Left hindlimb (tissue), 1 donor: ENCODE measurements at places on chromosomes 6 and 20.
A peak's percentile ranks its signal among the peaks of the same experiment; 100 is the strongest.

DNA sequence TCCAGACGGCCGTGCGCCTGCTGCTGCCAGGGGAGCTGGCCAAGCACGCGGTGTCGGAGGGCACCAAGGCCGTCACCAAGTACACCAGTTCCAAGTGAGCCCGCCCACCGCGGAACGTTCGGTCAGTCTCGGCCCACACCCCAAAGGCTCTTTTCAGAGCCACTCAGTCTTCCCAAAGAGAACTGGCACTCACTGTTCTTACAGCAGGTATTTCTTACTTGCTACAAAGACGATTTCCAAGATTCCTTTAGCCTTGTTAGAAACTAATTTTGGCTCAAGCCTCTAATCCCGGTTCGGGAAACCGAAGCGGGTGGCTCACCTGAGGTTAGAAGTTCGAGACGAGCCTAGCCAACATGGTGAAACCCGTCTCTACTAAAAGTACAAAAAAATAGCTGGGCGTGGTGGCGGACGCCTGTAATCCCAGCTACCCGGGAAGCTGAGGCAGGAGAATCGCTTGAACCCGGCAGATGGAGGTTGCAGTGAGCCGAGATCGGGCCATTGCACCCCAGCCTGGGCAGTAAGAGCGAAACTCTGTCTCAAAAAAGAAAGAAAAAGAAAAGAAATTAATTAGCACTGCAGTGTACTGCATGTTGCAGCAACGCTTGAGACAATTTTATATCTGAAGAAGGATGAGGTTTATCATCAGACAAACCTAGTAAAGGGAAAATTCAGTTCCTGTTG lies 73.1 kb downstream of the OR2B2 start:
- DNase-seq, result peak; percentile 77

DNA sequence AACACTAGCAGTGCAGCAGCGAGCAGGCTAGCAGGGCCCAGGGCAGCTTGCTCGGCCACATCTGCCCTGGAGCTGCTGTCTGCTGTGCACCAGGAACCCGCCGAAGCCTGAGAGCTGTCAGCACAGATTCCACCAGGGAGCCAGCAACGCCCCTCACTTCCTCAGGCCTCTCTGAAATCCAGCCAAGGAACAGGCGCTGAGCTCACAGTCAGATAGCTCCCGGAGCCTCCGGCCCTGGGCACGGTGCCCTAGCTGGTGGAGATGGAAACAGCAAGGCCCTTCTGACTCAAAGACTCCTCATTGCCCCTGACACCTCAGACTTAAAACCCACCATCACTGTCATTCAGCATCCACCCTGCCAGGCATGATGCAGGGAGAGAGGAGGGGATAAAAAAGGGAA lies 839.4 kb downstream of the MAFB start:
- DNase-seq, result peak; percentile 92

DNA sequence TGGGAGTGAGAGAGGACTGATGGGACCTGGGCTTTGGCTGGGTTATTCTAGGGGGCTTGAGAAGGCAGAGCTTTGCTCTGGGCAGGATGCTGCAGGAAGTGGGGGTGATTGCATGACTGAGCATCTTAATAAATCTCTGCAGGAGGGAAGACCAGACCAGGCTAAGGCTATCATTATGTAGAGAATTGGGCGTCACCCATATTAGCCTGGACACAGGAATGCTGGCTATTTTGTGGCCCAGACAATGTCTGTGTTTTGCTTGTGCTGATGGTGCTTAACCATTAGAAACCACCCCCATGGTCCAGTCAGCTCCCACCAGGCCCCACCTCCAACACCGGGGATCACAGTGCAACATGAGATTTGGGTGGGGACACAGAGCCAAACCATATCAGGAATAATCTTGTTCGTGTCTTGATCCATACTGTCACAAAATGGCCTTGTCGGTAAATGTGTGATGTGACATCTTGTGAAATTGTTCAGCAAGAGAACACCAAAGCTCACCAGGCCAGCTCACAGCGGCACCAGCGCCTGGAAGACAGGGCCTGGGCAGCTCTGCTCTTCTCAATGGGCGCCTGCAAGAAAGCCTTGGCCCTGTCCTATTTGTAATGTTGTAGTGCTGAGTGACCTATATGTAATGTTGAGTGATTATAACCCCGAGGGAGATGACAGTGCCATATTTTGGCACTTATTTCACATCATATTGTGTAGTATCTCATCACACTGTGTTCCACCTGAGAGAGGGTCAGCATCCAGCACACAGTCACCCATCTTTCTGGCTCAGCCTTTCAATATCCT lies 211.8 kb downstream of the QKI start:
- no peak for DNase-seq

GRCh38 chr6:48397887-48398286 lies 286.9 kb upstream of the PTCHD4 start:
- DNase-seq, result no peak

GRCh38 chr6:52015953-52016352 lies 71.5 kb downstream of the PKHD1 start:
- DNase-seq, result no peak

GRCh38 chr20:34318609-34319443 lies 15.7 kb upstream of the AHCY start:
- DNase-seq, result no peak

DNA sequence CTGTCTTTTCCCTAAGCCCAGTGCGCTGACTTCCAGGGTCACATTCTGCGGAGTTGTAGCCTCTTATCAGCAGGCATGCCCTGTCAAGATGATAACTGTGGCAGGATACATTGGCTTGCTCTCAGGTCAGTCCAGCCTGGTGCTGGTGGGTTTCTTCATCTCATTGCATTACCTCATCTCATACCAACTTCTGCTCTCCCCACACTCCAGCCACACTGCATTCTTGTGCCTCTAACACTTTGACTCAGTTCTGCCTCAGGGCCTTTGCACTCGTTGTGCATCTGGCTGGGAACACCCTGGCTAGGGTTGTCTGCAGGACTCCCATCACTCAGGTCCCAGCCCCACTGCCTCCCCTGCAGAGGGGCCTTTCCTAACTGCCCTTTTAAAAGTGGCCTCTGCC lies 110.3 kb upstream of the BACH2 start:
- DNase-seq, result no peak

DNA sequence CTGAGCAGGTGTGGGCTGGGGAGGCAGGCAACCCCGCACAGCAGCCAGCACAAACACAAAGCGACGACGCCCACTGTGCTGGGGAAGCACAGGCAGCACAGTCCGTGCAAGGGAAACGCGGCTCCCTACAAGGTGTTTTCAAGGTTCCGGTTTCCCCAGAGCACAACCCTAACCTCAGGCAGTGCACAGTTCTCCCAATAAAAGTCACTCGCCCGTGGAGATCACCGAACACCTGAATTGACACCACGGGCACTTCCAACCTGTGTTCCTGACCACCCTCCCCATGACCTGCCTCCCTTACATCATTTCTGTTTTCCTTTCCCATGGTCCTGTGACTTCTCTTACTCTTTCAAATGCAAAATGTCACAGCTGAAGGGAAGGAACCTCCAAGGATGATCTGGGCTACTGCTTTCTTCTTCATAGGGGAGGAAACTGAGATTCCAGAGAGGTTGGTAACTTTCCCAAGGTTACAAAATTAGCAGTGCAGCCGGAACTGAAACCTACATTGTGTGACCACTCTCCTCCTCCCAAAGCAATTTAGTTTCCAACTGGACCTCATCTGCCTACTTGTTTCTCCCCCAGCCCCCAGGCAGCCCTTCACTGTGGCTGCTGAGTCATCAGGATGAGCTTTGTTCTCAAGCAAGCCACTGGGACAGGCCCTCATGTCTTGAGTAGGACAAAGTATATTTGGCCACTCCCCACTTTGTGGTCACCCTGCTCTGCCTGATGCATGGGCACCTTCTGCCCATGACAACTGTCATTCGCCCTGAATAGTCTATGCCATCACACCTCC lies 125.3 kb downstream of the ATXN1 start:
- no peak for DNase-seq

DNA sequence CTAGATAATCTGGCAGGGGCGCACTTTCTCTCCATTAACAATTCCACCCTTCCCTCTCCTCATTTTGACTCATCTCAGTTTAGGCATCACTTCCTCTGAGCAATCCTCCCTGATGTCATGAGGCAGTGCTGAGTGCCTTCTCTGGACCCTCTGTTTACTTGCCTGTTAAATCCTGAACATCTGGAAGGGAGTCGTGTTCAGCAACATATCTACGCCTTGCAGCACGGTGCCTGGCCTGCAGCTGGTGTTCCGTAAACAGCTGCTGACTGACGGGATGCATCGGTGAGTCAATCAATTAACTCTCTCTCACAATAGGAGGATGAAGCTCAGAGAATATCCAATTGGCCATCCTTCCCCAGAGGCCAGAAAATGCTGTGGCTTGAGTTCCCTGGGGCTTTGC lies 613.5 kb downstream of the PTPRT start:
- no peak for DNase-seq

GRCh38 chr6:18473755-18474154 lies 86.6 kb downstream of the RNF144B start:
- no peak for DNase-seq

GRCh38 chr6:125764121-125764671 lies 14.8 kb downstream of the HEY2 start:
- DNase-seq, result no peak

- no peak for DNase-seq
Measured at GRCh38 chr6:20763296-20763695, 229.0 kb downstream of the CDKAL1 start.

DNA sequence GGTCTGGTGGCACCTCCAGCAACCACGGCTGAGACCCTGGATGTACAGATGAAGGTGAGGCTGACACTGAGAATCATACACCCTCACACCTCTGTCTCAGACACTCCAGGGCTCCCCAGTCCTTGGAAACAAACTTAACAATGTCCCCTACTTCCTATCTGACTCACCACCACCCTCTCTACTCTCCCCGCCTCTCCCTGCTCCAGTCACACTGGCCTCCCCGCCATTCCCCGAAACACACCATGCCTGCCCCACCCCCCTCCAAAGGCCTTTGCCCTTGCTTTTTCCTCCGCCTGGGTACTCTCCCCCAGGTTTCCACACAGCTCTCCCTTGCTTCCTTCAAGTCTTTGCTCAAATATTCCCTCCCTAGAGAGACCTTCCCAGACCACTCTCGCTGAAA lies 16.3 kb downstream of the BPI start:
- no peak for DNase-seq

DNA sequence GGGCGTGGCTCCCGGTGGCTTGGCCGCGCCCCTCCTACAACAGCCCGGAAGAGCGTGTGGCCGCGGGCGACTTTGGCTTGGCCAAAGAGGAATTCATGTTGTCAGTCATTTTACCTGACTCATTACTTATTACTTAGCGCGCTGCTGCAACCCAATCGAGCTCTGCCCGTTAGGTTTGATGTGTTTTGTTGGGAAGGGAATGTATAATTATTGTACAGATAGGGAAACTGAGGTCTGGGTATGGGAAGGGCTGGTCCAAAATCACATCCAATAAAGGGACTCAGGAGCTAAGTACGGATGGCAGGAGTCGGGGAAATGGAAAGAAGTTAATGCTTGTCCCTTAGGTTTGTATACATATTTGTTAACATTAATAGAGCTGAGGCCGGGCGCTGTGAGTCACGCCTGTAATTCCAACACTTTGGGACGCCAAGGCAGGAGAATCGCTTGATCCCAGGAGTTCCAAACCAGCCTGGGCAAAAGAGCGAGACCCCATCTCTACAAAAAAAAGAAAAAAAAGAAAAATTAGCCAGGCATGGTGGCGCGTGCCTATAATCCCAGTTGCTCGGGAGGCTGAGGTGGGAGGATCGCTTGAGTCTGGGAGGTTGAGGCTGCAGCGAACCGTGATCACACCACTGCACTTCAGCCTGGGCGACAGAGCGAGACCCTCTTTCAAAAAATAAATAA lies 639 bp upstream of the ZNF335 start:
- DNase-seq, result no peak

- DNase-seq, result no peak
Measured at GRCh38 chr20:32649697-32650400, 23.9 kb downstream of the C20orf203 start.

- DNase-seq, result no peak
Measured at GRCh38 chr20:44123874-44124535, 63.0 kb downstream of the JPH2 start.

DNA sequence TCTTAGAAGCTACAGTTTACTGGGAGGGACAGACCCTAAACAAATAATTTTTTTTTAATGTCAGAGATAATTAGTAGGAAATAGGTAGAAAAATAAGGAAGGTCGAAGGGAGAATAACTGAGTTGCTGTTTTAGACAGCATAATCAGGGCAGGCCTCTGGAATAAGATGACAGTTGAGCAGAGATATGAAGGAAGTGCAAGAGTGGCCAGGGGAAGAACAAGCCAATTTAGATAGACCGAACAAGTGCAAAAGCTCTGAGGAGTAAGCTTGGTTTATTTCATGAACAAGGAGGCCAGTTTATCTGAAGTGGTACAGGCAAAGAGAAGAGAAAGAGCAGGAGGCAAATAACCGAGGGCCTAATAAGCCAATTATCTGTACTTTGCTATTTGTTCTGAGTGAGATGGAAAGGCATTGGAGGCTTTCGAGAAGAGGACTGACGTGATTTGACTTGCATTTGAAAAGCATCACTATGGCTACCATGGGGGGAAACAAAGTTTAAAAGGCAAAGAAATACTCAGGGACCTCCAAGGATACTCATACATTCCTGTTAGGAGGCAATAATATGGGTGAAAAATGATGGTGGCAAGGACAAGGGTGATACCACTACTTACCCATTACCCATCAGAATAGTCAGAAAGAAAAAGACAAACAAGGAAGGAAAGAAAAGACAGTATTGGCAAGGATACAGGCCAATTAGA lies 19.7 kb downstream of the PROCR start:
- no peak for DNase-seq

- peak; percentile 85 for DNase-seq
Measured at GRCh38 chr6:4664117-4664626, 112.0 kb upstream of the CDYL start.

- no peak for DNase-seq
Measured at GRCh38 chr20:62899633-62900051, 26.7 kb downstream of the DIDO1 start.

- DNase-seq, result no peak
Measured at GRCh38 chr6:73484438-73484837, 22.9 kb downstream of the MTO1 start.

- DNase-seq, result no peak
Measured at GRCh38 chr20:20887593-20888265, 175.3 kb upstream of the RALGAPA2 start.

DNA sequence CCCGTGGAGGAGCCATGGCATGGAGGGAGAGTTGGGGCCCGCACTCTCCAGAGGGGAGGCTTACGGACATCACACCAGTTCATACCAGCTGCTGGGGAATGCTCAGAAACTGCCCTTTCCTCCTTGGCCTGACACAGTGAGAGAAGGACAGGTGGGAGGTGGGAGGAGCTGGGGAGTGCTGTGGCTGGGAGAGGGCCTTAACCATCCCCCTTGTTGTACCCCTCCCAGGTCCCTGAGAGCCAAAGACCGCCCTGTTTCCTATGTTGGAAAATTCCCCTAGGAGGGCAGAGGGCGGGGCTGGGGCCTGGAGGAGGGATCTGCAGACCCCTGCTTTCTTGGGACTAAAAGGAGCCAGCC lies 24.1 kb downstream of the FOXP4 start:
- no peak for DNase-seq
